Lung (tissue), 17 donors: ENCODE measurements at places on chromosomes 3 and 15.

GRCh38 chr3:25536521-25537391 lies 108.7 kb downstream of the RARB start:
- peak; percentile 87 for DNase-seq

DNA sequence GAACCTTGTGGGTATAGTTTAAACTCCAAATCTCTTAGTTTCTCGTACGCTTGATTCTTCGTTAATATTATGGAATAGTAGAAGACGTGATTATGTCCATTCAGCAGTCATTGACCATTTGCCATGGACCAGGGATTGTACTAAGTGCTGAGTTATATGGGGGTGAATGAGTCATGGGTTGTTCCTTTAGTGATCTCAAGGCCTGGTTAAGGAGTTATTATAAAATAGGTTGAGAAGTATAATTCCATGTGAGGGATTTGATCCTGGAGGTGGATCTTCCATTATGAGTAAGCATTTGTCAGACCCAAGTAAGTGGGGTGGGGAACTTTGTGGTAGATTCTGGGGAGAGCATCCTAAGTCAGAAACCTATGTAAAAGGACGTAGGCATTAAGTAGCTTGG lies 15.4 kb downstream of the NR2C2 start:
- DNase-seq: no peak

DNA sequence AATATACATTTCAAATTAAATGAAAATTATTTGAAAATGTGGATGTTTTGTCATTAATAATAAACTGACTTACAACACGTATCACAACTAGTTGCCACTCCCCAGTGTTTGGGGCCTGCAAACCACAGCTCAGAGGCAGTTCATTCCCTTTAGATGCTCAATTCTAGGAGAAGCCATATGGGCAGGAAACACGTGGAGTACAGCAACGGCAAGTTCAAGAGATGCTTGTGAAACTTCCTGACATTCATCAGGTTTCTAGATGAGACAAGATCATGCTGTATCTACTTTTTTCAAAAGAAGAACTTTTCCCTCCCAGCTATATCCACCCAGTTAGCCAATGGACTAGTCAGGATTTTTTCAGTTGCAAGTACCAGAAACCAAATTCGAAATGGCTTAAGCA lies 17.6 kb upstream of the PLA2G4D start:
- no peak for DNase-seq

GRCh38 chr3:108137460-108137814 lies 46.6 kb upstream of the CD47 start:
- DNase-seq: no peak

GRCh38 chr3:17799312-17799711 lies 56.9 kb upstream of the TBC1D5 start:
- DNase-seq: no peak

DNA sequence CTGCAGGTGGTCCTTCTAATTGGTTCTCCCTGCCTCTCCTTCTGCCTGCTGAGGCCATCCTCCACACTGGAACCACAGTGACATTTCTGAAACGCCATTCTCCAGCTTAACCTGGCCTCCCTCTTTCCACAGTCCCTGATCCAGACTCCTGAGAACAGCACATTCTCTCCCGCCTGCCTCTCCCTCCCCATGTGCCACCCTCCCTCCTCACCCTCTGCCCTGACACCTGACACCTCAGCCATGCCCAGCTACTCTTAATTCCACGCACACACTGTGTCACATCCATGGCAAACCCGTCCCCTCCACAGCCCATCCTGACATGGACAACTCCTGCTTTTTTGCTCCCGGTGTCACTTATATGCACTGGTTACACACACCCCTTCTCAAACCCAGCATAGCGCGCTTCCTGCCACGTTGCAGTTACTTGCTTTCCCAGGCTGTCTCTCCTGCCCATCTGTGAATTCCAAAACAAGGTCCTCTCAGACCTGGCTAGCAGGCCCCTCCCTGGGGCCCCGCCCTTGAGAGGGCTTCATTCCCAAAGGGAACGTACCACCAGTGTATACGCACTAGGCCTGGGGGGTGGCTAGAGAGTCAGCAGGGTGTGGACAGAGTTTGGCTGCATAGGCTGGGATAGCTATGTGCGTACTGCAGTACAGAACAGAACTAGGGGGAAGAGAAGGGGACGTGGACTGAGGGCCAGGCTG lies 92.7 kb upstream of the BLM start:
- DNase-seq: no peak

DNA sequence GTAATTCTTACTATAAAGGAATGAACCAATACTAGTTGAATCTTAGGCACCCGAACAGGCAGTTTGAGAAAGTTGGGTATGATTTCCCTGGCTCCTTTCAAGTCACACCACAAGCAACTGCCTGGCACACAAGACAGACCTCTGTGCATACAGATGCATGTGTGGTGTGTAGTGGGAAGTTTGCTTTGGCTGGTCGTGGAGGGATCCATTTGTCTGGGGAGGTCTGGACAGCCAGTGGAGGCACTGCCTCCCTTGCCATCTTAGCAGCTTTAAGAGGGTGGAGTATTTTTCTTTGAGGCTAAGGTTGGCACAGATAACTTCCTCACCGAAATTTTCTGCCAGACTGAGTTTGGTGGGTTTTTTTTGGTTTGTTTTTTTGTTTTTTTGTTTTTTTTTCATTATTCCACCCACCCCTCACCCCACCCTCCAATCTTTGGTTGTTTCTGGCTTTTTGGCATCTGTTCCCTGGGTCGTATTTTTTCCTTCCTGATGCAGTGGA lies 97.1 kb downstream of the TMEM212 start:
- no peak for DNase-seq

DNA sequence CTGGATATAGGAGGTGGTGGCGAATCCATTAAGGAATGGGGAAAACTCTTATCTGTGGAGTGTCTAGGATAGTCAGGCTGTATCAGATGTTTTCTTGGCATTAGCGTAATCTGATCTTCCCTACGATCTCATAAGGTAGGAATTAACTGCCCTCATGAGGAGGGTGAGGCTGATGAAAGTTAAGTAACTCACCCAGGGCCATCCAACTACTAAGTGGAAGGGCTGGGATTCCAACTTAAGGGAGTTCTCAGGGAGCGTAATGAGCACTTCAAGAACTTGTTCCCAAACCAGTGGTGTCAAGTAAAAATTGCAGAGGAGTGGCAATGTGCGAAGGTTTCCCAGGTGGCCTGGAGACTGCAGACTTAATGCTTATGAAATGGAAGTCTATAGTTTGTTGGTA lies 55.9 kb upstream of the OSBPL11 start:
- no peak for DNase-seq

- DNase-seq: no peak
These were observed 217.7 kb downstream of the KLF13 start for GRCh38 chr15:31544361-31544760.

DNA sequence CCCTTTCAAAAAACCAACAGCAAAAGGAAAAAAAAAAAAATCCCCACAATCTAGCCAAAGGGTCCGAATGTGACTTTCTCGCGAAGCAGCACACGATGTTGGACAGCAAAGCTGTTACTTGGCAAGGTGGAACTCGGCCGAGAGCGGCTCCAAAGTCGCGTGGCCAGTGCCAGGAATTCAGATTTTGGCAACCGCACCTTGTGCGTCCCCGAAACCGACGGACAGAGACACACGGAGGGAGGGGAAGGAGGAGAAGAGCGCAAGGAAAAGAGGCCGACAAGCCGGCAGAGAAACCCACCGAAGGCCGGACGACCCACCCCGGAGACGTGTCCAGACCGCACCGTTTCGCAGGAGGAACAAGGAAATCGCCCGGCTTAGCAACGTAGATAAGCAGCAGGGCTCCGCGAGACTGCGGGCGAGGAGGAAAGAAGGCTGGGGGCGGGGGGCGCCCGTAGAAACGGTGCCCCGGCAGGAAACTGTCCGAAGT lies 517.3 kb downstream of the MECOM start:
- peak; percentile 72 for DNase-seq

GRCh38 chr3:13947912-13948311 lies 68.0 kb upstream of the WNT7A start:
- no peak for DNase-seq

GRCh38 chr15:49906966-49907365 lies 212.1 kb downstream of the ATP8B4 start:
- DNase-seq: no peak

- DNase-seq: no peak
These were observed 55.2 kb downstream of the TMOD3 start for GRCh38 chr15:51884517-51885236.

DNA sequence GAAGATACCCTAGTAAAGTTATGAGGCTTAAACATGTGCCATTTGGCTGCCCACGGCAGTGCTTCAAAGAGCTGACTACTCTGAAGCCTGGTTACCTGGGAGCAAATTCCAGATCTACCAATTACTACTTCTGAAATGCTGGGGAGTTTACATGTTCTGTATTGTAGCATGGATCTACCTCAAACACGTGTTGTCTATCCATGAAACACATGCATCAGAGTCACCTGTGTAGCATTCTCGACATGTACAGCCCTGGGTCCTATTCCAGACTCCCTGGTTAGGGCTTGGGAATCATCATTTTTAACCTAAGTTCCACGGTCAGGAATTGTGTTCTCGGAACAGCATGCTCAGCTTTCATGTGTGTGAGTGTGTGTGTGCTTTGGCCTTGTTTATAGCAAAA lies 599.3 kb upstream of the MDFIC2 start:
- no peak for DNase-seq

DNA sequence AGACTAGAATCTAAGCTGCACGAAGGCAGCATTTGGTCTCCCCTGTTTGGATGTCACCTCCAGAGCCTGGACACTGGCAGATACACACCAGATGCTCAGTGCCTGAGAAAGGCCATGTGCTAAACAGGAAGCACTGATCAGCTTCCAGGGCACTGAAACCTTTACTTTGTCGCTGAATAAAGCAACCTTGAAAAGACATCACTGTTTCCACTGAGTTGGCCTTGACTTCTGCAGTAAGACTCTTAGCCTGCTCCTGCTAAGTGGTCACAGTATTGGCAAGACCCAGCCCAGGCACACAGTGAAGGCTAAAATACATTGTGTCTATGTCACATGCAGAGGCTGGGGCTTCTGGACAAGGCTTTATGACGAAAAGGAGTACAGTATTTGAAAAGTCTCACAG lies 104.3 kb upstream of the ICE2 start:
- no peak for DNase-seq

GRCh38 chr3:173396191-173397041 lies 1.1 kb upstream of the NLGN1 start:
- DNase-seq: peak; percentile 37

DNA sequence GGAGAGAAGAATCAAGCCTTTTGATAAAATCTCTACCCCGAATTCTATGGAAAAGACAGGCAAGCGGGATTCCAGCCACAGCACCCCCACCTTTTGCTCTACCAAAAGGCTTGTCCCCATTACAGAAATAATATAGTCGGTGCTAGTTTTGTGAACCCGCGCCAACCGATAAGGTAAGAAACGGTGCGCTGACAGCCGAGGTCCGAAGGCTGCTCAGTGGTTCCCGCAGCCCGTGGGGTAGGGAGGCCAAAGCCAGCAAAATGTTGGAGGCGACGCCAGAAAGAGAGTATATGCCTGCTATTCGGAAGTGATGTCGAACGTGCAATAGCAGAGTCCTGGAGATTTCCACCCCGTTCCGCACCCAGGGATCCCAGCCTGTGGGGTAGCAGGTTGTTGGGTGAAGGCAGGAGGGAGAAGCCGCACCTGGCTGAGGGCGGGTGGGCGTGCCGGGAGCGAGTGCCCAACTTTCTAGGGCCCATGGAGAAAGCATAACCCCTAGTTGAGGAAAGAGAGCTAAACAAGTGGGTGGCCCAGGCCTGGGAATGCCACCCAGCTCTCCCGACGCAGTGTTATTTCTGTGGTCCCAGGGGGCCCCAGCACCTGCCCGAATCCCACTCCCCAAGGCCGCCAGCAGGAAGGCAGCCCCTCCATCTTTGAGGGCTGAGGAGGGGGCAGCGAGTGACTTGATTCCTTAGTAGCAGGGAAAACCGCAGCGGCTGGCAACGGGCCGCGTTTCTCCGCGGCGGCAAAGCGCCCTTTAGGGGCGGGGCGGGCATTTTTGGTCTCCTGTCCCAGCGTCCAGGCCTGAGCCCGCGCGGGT lies 7.9 kb upstream of the SOX2 start:
- DNase-seq: peak; percentile 18

- peak; percentile 72 for DNase-seq
These were observed 28.0 kb downstream of the ARHGAP31 start for GRCh38 chr3:119322021-119322834.

DNA sequence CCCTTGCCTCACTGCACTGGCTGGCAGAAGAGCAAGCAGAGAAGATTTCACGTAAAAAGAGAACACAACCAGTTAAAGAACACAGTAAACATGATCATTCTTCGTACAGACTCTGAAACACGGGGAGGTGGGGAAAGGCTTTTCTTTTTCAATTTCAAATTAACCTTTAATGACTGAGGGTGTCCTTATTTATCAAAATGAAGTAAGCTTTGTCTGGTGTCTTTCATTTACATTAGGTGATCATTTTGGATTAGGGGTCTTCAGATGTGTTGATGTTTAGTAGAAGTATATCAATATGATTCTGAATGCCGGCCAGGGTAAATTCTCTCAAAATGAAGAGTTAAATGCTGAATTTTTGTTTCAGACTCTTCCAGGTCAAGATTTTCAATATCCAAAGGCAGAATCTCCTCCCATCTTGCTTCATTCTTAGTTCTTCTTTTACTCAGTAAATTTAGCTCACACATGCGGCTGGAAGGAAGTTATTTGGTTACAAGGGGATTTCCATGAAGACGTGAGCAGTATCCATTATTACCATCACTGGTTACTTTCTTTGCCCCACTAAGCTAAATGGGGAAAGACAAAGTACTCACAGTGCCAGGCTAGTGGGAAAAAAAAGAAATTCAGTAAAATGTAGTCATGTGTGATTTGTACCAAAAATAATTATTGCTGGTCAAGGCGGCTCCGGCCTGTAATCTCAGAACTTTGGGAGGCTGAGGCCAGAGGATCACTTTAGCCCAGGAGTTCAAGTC lies 272.2 kb upstream of the NR2F2 start:
- no peak for DNase-seq

DNA sequence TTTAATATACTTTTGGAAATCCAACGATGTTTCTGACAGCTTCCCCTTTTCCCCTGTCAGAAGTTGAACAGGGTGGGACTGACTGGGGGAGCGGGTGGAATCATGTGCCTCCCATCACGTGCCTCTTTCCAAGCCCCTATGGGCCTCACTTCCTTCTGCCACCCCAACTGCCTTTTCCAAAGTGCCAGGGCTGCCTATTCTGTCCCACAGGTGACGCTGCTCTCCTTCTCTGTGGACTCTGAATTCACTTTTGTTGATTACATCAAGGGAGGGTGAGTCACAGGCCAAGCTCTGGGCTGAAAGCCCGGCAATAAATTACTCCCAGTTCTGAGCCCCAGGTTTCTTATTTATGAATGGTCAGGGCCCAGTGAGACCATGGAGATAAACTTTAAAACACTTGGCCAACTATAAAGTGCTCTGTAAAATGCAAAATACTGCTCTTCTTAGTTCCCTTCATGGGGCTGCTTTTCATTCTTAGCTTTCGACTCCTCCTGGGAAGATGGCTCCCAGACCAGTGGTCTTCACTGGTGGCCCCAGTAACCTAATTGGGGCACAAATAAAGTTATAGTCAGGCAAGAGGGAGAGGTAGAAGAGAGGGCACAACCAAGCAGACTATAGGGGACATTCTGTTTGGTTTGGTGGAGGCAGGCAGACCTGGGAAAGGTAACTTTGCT lies 12.3 kb downstream of the CPNE9 start:
- DNase-seq: peak; percentile 11
